Activated CD4-positive, alpha-beta T cell treated with anti-CD3 and anti-CD28 coated beads for 4 hours (primary cell): ENCODE measurements at places on chromosomes 3 and 15.

DNA sequence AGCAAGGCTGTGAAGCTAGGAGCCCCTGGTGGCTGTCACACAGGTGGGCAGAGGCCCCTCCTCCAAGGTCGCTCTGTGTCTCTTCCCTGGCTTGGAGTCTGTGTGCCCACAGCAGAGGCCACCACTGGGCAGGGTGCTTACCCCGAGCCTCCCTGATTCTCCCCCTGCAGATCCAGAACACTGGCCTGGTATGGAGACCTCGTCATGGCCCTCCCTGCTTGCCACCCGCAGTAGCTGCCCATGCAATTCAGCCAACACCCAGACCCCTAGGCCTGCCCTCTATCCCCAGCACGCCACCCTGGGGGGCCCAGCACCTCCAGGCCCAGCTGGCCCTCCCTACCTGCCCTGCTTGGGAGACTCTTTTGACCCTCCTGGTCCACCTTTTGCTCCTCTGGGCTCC lies 5.5 kb upstream of the RHO start:
- no peak for DNase-seq

DNA sequence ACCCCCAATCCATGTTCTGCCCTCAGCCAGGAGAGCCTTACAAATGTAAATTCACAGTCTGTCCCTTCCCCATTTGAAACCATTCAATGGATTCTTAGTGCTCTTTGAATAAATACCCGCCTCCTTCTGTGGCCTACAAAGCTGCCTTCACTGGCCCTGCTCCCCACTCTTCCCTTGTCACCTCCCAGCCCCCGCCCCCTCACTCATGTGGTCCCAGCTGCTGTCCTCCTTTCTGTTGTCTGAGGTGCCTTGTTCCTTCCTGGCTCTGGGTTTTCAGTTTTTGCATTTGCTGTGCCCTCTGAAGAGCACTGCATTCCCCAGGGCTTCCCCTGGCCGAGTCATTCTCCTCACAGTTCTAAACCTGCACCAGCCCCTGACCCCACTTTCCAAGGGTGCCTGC lies 3.2 kb downstream of the EFCAB12 start:
- DNase-seq = no peak

DNA sequence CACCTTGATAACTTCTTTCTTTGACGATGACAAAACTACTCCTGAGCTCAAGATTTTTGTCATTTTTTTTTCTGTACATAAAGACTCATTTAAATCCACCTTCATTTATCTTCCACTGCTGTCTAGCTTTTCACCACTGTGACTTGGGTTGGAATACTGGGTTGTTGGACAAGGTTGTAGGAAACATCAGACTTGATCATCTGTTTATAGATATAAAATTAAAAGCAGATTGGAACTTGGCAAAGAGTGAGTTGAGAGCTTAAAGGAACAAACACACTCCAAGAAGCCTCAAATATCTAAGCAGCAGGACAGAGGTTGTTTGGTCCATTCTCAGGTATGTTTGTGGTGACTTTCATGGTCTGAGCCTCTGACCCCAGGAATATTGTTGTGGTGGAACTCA lies 141.7 kb upstream of the NDN start:
- no peak for DNase-seq

GRCh38 chr3:24963762-24964625 lies 464.1 kb upstream of the RARB start:
- no peak for DNase-seq

DNA sequence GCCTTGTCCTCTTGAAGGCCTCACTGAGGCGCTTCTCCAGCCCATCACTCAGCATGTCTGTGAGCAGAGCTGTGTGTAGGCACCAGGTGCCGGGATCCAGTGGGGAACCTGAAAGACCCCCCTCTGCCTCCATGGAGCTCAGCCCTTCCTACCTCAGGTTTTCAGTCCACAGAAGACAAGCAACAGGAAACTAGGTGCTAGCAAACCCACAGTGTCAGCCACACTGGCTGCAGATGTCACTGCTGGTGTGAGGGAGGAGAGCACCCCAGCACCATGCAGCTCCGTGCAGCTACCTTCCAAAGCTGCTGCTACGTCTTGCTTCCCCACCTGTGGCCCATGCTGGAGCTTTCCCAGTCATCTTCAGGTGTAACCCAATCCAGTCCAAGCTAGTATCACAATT lies 17.9 kb downstream of the PSTPIP1 start:
- peak; percentile 35 for DNase-seq

DNA sequence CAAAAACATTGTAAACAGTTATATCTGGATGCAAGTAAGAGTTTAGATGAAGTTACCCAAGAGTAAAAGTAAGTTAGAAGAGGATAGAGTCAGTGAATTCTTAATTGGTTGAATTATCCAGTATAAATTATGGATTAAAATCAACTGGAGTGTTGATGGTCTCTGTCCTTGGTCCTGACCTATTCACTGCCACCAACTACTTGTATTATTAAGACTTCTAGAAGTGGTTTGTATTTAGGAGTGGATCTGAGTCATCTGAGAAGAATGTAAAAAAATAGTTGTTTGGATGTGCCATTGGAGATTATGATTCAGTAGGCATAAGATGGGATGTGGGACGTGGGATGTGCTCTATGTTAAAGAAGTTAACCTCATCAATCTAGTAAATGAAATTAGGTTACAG lies 86.4 kb downstream of the SYNPR start:
- no peak for DNase-seq

GRCh38 chr3:10911350-10912002 lies 81.1 kb upstream of the SLC6A1 start:
- DNase-seq = no peak

GRCh38 chr15:55993804-55994560 lies 570 bp upstream of the NEDD4 start:
- no peak for DNase-seq

DNA sequence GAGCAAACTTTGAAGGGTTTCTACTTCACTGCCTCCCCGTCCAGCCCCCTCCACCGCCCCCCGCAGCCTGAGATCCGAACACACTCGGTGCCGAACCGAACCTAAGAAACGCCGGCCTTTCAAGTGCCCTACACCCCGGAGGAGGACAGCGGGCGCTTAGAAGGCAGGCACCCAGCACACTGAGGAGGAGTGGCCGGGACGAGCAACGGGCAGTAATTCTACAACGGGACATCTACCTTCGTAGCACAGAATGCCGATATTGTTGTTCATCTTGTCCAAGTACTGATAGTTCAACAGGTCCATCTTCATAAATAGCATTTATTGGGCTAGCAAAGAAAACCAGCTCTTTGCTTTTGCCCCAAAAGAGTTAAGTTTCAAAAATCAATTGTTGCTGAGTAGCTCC lies 513 bp downstream of the VGLL4 start:
- DNase-seq = no peak

DNA sequence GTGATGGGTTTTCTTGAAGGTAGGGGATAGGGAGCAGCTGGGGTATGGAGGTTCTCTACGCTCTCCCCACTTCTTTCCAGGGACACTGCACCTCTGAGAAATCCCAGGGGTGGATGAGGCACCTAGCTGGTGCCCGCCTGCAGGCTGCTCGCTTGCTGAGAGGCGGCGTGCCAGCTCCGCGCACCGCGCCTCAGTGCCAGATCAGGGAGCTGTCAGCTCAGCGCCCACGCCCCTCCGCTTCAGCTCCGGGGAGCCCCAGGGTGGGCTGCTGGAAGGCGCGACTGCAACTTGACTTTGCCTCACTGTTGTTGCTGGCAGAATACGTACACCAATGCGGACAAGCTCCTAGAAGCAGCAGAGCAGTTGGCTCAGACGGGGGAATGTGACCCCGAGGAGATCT lies 345.7 kb upstream of the UMPS start:
- no peak for DNase-seq

GRCh38 chr15:93866476-93866875 lies 364.9 kb upstream of the MCTP2 start:
- no peak for DNase-seq

DNA sequence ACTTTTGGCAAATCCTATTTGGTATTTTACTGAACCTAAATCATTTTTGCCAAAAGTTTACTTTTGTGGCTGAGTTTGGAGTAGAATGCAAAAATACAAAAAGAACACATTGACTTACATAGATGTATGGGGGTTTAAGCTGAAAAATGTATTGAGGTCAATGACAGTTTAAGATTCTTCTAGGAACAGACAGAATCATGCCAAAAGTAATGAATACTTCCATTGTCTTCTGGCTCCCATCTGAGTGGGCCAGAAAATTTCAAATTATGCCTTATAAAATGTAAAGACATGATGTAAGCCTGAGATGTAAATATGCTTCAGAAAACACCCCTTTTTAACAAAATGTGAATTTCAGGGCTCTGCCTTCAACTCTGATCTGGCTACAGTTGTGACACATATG lies 375.1 kb upstream of the DPH6 start:
- no peak for DNase-seq

- no peak for DNase-seq
These were observed 3.7 kb upstream of the SOX2 start for GRCh38 chr3:181707980-181708379.
